ENCODE measurements at places on chromosomes 5 and 9.
A peak's percentile ranks its signal among the peaks of the same experiment; 100 is the strongest.

GRCh38 chr9:130844044-130844451 is 9.0 kb downstream of the ABL1 start:
- no peak for DNase-seq

GRCh38 chr9:132752877-132753592 is 82.8 kb downstream of the GTF3C4 start:
- no peak for DNase-seq

DNA sequence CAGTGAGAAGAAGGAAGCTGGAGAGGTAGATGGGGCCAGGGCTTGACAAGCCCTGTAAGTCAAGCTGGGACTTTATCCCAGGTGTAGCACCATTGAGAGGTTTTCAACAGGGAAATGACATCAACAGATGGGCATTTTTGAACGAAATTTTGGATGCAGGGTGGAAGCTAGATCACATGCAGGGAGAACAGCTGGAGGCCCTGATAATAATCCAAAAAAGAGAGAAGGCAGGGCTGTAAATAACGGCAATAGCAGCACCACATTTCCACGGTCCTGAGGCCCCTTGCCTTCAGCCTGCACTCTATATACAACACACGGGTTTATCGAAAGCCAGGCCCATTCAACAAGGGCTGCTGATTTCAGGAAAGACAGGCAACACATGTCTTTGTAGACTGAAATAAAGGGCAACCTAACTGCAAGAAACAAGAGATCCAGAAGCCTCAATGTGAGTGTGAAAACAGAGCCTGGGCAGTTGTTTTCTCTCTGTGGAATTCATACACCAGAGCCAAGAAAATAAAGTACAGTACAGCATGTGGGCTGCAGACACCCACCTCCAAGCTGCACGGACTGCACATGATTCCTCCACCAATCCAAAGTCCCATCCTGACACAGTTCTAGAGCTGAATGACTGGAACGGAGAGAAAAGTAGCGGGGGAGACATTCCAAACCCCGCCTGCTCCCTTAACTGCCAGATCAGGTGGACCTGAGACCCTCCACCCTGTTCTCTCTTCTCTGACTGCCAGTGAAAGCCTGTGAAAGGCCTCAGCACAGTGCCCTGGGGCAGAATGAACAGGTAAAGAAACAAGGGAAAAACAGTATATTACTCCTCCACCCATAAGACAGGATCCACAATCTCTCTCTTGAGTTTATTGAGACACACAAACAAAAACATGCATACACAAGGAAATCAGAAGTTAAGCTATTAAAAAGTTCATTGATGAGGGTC is 36.3 kb downstream of the KLHL3 start:
- peak; percentile 60 for DNase-seq

DNA sequence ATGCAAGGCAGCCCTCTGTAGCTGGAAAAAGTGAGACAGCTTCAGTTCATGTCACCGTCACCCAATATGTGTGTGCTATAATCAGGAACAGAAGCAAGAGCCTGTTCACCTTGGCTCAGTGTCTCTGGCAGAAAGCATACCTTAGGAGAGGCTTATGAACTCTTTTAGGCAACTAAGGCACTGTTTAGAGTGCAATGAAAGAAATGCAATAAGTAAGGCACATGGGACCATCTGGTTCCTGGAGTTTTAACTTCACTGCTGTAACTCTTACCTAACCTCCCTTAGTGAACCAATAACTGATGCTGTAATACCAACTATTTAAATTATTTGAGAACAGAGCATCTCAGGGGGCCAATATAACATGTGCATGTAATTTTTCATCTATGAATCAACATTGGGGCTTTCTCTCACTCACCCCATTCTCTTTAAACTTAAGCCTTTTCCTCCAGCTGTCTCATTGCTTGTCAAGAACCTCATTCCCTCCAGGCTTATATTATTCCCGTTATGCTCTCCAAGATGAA is 32.4 kb downstream of the C9 start:
- DNase-seq, result no peak

GRCh38 chr5:6446042-6446441 is 2.6 kb upstream of the UBE2QL1 start:
- no peak for DNase-seq

- DNase-seq, result no peak
These were observed 239.3 kb upstream of the SGCD start for GRCh38 chr5:156087577-156088110.

DNA sequence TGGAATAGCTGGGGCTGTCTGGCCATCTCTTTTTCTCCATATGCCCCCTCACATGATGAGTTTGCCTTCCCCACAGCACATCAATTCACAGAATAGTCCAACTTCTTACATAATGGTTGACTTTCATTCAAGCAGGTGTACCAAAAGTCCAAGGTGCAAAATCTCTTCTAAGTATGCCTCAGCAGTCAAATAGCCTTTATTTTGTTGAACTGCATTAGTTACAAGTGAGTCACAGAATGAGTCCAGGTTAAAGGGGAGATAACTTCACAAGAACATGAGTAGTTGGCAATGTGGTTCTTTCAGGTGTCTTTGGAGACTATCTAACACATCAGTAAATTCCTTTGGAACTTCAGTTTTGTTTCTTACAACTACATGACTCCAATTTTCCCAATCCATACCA is 672.5 kb downstream of the PRELID2 start:
- DNase-seq, result no peak

- DNase-seq, result no peak
These were observed 43.1 kb upstream of the TTC39B start for GRCh38 chr9:15349892-15350761.

GRCh38 chr5:65152131-65152530 is 329.6 kb downstream of the ADAMTS6 start:
- DNase-seq, result no peak

DNA sequence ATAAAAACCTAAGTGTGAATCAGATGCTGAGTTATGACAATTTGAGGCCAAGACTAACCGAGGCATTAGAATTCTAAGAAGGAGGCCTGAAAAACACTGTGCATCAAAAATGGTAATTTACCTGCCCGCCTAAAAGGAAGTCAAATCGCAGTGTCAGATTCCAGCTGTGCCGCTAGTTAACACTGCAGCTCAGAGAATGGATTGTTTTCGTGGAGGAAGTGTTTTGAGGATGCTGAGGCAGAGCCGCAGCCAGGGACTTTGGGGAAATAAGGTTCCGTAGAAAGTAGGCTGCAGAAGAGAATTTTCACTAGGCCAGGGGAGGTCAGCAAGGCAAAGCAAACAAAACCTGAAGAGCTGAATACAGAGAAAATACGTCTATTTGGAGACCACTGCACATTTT is 226.4 kb upstream of the ISL1 start:
- no peak for DNase-seq

DNA sequence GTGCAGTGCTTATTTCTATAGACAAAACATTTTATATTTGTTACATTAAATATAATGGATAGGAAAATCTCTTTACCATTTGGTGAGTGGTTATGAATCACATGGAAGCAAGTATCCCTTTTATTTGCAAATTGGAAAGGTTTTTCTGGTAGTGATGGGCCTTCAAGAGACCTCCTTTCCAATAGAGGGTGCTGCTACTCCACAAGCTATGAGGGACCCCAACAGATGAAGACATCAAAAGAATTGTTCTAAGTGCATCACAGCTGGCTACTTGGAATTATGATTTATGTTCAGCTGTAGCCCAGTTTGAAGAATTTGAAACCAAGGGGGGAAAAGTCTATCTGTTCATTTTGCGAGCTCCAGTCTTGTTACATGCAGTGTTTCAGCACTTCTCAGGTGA is 493.7 kb upstream of the SGCD start:
- no peak for DNase-seq

- no peak for DNase-seq
These were observed 644 bp downstream of the NIM1K start for GRCh38 chr5:43192558-43193180.

GRCh38 chr5:131939690-131940345 is 5.6 kb downstream of the MEIKIN start:
- no peak for DNase-seq

DNA sequence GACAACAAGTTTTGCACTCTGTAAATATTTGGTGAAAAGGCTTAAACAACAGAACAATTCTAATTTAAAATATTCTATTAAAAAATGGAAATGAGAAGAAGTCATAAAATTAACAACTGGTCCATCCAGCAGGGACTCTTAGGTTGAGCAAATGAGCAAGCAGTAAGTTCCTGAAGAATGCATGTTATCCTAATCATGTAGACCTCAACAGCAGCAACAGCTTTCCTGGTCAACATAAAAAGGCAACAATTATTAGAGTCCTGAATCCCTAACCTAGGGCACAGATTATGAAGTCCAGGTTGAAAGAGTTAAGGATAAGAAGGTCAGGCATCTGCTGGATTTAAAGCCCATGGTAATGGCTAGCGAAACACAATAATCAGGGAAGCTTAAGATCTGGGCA is 120.9 kb downstream of the SSBP2 start:
- no peak for DNase-seq

GRCh38 chr5:77981820-77982219 is 205.7 kb upstream of the TBCA start:
- DNase-seq, result no peak

DNA sequence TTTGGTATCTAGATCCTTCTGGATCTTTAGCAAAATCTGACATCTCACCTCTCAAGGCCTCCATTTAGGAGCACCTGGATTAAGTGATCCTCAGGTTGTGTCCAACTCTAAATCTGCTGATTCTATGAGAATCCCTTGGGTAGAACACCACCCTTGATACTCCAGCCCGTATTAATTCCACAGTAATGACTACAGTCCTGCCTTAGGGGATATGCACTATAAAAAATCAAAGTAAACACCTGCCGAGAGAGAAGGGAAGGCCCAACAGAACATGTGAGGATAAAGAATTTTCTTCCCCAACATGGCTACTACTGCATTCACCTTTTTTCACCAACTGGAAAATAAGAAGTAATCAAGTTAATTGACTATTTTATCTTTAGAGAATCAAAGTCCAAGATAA is 27.6 kb downstream of the DAP start:
- DNase-seq, result no peak

DNA sequence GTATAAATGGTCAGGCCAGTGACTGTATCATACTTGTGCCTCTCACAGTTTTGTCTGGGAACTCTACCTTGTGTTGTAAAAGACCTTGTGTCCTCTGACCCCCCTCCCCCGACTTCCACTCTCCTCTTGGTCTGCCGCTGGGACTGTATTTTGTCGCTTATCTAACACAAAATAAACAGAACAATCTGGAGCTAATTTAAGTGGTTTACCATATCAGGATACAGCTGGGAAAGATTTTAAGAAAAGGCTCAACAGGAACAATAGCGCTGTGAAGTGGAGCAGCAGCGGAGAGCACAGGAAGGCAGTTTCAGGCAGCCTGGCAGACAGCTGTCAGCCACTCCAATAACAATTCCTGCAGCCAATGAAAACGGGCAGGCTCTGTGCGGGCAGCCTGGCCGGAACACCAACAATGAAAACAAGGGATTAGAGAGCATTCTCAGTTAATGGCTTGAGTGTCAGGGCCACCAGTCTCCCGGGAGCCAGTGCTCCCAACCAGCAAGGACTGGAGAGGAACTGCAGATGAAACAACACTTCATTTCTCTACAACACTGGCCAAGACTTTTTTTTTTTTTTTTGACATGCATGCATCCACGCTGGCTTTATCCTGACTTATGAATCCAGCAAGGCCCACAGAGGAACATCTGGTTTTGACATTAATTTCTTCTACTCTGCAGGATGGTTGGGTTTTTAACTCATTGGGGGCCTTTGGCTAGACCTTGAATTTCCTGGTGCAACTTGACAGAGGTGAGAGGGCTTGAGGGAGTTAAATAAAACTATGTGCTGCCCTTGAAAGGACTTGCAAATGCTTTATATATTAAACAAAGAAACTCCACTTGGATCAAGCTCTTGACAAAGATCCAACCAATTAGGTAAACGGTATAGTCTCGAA is 76.7 kb downstream of the ARSB start:
- peak; percentile 98 for DNase-seq

- DNase-seq, result no peak
These were observed 363.5 kb downstream of the SLCO4C1 start for GRCh38 chr5:101932599-101932998.

DNA sequence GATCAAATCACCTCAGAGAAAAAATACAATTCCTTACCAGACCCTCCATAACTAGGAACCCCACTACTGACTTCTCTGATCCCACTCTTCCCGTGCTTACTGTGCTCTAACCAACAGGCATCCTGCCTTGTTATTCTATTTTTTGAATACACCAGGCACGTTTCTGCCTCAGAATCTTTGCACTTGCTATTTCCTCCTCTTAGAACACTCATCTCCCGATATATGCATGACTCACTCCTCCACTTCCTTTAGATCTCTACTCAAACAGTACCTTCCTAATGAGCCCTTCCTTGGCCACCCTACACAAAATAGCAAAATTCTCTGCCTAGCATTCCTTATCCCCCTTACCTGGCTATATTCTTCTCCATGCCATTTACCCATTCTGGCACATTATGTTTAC is 43.9 kb downstream of the MAPKAP1 start:
- DNase-seq, result peak; percentile 88

- DNase-seq, result peak; percentile 82
These were observed 1.2 kb upstream of the RNF38 start for GRCh38 chr9:36401164-36401740.

- peak; percentile 5 for DNase-seq
These were observed 30.7 kb downstream of the OR2V1 start for GRCh38 chr5:181100121-181100875.

GRCh38 chr5:73231246-73231778 is 58.3 kb downstream of the TMEM174 start:
- peak; percentile 9 for DNase-seq

- DNase-seq, result no peak
These were observed 48.4 kb downstream of the STX17 start for GRCh38 chr9:99954819-99955218.

DNA sequence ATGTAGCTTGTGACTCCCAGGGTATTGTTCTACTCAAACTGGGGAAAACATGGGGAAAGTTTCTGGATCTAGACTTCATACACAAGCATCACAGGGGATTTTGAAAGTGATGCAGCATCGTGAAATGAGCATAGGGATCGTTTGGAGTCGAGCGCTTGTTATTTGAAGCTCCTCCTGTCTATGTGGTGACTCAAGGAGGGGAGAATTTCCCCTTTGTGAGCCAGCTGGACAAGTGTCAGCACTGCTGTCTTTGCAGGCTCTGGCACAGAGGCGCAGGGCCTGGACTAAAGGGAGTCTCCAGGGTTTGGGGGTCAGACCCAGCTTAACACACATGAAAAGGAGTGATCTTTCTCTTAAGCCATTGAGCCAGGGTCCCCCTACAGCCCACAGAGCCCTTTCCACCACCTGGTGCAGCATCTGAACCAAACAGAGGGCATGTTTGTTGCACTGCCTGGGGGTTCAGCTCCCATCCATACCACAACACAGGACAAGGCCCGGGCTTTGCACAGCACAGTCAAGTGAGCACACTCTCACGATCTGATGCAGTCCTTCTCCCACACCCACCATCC is 51.0 kb downstream of the IRF1 start:
- DNase-seq, result peak; percentile 71

DNA sequence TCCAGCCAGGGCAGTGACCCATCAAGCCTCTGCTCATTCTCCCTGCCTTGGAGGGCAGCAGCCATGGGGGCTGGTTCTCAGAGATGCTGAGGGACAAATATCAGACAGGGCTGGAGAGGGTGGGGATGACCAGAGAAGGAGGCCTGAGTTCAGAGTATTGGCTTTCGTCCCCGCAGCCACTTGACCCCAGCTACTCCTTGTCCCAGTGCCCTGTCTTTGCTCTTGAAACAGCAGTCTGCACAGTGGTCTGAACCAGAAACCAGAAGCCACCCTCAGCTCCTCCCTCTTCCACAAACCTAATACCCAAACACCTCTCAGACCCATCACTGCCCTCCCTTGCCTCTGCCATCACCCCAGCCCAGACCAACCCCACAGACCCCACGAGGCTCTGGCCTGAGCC is 36.3 kb upstream of the SMIM23 start:
- no peak for DNase-seq

All from endothelial cell of umbilical vein (primary cell).